ENCODE measurements at places on chromosomes 2 and 18.

GRCh38 chr2:231615058-231615671 lies 22.5 kb downstream of the TEX44 start:
- DNase-seq, result no peak

DNA sequence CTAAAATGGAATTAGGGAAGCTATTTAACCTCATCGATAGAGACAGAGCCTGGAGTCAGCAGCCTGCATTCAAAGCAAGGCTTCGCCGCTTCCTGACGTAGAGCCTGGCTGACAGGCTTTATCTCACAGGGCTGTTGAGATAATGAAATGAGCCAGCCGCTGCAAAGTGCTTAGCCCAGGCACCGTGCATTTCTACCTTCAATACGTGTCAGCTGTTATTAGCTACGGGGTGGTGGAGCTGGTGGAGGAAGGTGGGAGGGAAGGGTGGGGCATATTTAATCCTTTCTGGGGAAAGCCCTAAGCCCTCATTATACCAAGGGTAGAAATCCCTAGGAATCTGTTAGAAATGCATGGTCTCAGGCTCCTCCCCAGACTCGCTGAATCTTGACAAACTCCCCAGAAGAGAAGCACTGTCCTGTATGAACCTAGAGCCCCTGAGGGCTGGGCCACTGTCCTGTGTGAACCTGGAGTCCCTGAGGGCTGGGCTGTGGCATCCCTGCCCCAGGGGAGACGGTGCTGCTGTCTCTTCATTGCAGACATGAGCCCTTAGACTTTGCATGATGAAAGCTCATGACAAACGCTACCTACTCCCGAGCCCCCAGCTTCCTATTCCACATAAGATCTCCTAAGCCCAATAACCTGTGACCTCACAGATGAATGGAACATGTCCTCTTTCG lies 72.4 kb downstream of the ALPK2 start:
- DNase-seq, result no peak

DNA sequence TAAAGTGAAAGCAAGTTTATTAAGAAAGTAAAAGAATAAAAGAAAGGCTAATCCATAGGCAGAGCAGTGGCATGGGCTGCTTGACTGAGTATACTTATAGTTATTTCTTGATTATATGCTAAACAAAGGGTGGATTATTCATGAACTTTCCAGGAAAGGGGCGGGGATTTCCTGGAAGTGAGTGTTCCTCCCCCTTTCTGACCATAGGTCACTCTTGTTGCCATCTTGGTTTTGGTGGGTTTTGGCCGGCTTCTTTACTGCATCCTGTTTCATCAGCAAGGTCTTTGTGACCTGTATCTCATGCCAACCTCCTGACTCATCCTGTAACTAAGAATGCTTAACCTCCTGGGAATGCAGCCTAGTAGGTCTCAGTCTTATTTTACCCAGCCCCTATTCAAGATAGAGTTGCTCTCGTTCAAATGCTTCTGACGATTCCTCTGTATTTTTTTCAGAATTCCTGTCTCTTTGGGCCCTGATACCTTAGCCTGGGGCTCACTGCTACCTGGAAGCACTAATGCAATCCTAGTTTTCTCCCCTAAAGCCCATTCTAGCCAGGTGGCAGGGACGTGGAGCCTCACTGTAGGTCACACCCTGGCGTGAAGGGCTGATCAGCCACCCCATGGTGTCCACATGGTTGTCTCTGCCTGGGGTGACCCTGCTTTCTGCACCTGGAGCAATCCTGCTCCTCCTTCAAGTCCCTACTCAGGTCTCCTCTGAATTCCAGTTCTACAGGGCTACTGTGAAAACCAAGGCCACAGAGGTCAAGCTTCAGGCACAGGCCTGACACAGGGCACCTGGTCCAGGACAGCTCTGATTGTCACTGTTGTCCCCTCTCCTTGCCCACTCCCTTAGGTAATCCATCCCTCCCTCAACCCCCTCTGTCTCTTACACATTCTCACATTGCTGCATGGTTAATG lies 6.0 kb upstream of the SLC35F6 start:
- peak; percentile 54 for DNase-seq

DNA sequence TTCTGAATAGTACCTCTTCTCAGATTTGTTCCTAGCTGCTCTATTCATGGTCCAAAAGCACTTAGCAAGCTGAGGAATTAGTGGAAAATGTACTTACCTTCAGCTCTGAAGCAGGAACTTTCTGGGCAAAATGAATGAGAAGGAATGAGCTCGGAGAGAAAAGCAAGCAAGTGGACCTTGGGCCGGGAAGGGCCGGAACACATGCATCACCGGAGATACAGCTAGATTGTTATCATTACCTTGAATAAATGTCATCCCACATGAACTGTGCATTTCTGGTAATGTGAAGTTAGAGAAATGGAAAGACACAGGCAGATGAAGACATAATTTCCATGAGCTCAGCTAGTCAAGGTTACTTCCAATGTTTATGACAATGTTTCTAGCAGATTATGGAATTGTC lies at the start of gene MC2R:
MC2R (minus strand) TSS at position 146 of the 400 bp plus-strand sequence. CDS start 30,018 bp downstream, outside the sequence.
- no peak for DNase-seq

DNA sequence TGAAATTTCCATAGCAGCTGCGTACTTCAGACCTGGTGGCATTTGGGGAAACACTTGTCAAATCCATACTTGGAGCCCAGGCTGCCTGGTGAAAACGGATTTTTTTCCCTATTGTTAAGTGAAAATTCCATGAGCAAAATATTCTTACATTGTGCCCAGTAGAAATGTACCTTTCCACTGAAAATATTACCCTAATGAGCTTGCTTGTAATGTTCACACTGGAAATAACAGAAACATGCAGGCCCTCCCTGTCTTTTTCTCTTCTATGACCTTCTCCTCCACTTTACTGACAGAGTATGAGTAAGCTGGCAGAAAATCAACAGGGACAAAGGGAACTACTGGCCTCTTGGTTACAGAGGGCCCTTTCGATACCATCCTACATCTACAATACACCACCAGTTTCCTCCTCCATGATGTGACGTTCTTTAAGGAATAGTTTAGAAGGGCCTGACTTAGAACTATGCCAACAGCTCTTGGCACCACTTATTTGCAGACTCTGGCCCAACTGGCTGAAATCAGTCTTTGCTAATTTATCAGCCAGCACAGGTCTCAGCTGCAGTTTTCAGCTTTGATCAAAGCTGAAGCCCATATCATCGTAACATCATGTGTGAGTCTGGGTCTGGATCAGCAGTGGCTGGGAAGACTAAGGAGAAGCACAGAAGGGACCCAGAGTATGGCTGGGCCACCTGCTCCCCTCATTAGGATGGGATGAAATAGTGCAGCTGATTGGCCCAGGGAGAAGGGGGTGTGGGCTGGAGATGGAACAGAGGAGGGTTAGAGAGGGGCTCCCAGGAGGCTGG lies 272.2 kb upstream of the ID2 start:
- DNase-seq, result no peak

GRCh38 chr18:62612776-62613175 lies 90.0 kb downstream of the ZCCHC2 start:
- DNase-seq, result no peak

DNA sequence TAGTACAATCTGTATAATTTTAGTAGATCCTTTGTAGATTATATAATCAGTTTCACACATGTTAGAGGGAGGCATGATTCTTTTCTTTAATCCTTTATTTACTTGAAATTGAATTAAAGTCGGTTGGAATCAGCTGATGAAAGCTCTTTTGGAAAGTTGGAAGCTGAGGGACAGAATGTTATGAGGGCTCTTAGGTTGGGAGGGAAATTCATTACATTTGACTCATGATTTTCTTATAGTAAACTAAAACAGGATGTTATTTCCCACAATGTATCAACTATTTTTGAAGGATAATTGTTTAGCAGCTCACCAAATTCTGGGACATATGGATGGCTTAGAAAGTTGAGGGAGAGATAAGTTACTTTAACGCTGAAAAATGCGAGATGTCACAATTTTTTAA lies 52.7 kb upstream of the TMEFF2 start:
- no peak for DNase-seq

DNA sequence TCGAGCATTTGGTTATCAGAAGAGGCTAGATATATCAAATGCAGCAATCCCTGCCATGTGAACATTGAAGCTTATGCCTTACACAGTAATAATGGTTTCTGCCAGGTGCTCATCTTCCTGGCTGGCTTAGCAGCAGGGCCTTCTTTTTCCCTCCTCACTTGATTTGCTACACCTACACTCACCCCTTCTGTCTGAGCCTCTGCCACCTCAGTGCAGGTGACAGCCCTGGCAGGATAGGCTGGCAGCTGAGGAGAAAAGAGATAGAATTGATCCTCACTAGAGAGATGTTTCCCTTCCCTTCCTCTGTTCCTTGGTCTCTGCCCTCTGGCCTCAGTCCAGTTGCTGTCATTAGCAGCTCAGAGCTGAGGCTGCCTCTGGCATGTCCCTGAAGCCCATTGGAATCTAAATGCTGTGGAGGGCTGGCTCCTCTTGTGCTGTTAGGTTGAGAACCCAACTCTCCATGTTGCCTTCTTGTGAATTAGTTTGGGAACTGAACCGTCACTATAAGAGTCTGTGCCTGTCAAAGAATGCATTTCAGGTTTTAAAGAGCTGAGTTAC lies 18.2 kb downstream of the MPHOSPH10 start:
- DNase-seq, result no peak
